Tibial nerve (tissue), 4 donors: ENCODE measurements at places on chromosomes 12 and 14.

GRCh38 chr12:9980126-9980525 lies 8.9 kb downstream of the CLEC12A start:
- no peak overlapping the region for H3K27ac ChIP-seq
- no peaks in the 10 kb centered on the region for H3K27me3 ChIP-seq
- DNase-seq: no peak
- no peaks in the 10 kb centered on the region for H3K4me1 ChIP-seq

GRCh38 chr14:42198010-42198409 lies 591.3 kb downstream of the LRFN5 start:
- H3K27ac ChIP-seq: no peak overlapping the region
- no peaks in the 10 kb centered on the region for H3K27me3 ChIP-seq
- H3K4me3 ChIP-seq: no peak overlapping the region
- no peak for DNase-seq
- no peaks in the 10 kb centered on the region for H3K4me1 ChIP-seq

- H3K27me3 ChIP-seq: no peaks in the 10 kb centered on the region
- DNase-seq: no peak
- H3K36me3 ChIP-seq: no peaks in the 10 kb centered on the region
These were observed 46.8 kb downstream of the FRS2 start for GRCh38 chr12:69516950-69517349.

DNA sequence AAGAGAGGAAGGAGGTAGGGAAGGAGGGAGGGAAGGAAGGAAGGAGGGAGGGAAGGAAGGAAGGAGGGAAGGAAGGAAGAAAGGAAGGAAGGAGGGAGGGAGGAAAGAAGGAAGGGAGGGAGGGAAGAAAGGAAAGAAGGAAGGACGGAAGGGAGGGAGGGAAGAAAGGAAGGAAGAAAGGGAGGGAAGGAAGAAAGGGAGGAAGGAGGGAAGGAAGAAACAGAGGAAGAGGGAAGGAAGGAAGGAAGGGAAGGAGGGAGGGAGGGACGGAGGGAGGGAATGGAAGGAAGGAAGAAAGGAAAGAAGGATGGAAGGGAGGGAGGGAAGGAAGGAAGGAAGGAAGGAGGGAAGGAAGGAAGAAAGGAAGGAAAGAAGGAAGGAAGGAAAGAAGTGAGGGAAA lies 22.4 kb upstream of the CCDC63 start:
- no peak overlapping the region for H3K4me3 ChIP-seq
- H3K27me3 ChIP-seq: no peaks in the 10 kb centered on the region
- H3K36me3 ChIP-seq: no peaks in the 10 kb centered on the region
- no peak for DNase-seq
- H3K4me1 ChIP-seq: peaks cover 7% of the 10 kb centered on the region

- H3K36me3 ChIP-seq: no peaks in the 10 kb centered on the region
- H3K4me1 ChIP-seq: peaks cover 52% of the 10 kb centered on the region
- no peak overlapping the region for H3K4me3 ChIP-seq
- no peak for DNase-seq
- no peak overlapping the region for H3K27ac ChIP-seq
These were observed 14.3 kb downstream of the PPP1R12A start for GRCh38 chr12:79920421-79921238.
